ENCODE measurements at places on chromosomes 16 and 17.

DNA sequence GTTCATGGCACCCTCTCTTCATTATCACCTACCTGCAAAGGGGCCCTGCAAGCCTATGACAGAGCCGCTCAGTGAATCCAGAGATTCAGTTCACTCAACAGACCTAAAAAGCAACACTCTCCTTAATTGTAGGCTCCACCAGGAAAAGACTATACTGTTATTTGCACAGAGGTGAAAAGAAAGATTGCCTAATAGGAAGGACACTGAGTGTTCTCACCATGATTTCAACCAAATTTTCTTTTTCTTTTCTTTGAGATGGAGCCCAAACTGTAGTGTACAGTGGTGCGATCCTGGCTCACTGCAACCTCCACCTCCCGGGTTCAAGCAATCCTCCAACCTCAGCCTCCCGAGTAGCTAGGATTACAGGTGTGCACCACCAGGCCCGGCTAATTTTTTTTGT lies 104.5 kb downstream of the PARN start:
- DNase-seq: no peak

DNA sequence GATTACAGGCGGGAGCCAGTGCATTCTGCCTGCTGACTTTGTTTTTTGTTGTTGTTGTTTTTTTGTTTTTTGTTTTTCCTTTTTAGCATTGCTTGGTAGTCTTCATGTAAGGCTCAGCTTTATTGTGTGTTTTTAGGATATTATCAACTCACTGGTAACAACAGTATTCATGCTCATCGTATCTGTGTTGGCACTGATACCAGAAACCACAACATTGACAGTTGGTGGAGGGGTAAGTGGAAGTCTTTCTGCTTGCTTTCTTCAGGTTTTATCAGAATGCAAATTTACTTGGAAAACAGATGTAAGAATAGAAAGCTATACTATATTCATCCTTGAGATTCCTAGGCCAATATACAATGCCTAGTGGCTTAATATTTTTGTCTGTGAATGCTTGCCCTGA lies 3.3 kb upstream of the CMTM1 start:
- DNase-seq: no peak

DNA sequence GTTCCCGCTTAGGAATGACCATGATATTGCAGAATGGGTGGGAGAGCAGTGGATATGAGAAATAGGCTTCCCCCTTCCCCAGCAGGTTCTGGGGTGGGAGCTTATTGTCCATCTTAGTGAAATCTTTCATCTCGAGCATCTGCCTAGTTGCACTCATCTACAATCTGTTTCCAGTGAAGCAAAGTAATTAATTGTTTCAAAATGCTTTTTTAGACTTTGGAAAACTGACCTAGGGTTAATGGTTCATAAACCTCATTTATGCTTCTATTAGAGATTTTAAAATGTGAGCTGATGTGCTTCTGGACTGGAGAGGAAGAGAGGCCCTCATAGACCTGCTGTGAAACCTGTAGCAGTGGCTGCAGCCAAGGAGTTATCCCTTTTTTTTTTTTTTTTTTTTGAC lies 247.7 kb upstream of the XYLT1 start:
- DNase-seq: no peak

DNA sequence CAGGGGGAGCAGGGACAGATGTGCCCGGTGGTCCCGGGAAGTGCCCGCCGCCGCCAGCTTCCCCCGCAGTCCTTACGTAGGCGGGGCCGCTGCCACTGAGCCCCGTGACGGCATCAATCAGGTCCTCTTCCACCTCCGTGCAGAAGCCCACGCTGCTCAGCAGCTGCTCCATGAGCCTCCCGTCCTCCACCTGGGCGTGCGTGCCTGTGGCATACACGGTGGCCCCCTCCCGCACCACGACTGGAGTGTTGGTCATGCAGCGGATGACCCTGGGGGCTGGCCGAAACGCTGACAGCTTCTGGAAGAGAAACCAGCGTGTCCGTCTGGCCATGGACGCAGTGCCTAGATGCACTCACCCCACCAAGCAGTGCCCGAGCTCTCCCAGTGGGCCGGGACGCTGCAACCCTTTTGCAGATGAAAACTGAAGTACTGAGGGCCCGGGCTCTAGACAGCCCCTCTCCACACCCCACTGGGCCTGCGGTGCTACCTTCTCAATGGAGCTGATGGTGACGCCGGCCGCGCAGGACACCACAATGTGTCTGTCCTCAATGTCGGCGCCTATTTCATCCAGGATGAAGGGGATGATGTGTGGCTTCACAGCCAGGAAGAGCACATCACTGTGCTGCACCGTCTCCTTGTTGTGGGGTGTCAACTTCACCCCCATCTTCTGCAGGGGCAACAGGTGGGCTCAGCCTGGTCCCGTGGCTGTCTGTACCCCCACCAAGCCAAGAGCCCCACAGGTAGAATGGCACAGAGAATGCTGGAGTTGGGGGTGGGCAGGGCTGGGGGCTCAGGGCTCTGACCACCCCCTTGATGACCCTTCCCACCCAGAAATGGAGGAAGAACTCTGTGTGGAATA lies 2.0 kb downstream of the PYCR1 start:
- DNase-seq: no peak

DNA sequence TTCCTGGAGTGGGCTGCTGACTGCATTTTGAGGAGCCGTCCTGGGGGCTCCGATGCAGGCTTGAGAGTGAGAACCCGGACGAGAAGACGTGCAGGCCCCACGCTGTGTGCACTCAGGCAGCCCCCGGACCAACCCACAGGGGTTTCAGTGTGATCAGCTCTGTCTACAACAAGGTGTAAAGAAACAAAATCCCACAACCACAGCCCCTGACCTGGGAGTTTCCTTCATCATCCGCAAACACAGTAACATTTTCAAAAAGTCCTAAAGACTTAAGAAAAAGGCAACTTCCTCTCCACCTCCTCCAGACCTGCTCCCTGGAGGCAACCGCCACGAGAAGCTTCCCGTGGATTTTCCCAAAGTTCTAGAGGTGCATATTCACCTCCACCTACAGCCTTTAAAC lies 15.4 kb upstream of the MEAK7 start:
- no peak for DNase-seq

DNA sequence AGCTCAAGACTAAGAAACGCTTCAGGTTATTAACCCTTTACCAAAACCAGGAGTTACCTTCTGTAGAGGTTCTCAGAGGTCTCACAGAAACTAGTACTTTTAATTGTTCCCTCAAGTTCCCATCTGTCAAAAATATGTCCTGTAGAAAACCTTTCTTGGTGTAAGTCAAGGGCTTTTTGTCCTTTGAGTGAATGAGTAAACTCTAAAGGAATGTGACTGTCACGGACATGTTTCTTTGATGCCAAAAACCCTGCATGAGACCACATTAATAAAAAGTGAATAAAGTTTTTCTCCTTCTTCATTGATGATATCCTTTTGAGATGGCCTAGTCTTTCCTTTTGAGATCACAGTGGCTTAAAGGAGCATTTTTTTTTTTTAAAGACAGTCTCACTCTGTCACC lies 102.9 kb downstream of the NLK start:
- DNase-seq: no peak

- no peak for DNase-seq
Observed at GRCh38 chr17:32490101-32490482, 3.3 kb downstream of the CDK5R1 start.

GRCh38 chr17:28511858-28512461 lies 5.8 kb downstream of the FOXN1 start:
- DNase-seq: no peak
